Kidney (tissue), 22 donors: ENCODE measurements at places on chromosomes 1 and 21. TPM values are rescaled to one million over a fixed set of nuclear protein-coding genes. Genes with fewer than 3 reads are reported as not detected.

The AQP10 gene
- not detected for total RNA-seq

The TMEM240 gene
- 1.9 TPM for total RNA-seq

The FALEC gene
- not detected for total RNA-seq

The FMN2 gene
- total RNA-seq = 0.06 TPM

The PHC2 gene
- 149 TPM for total RNA-seq

- no peak for DNase-seq
- no peak overlapping the region for H3K4me3 ChIP-seq
- no peaks in the 10 kb centered on the region for H3K27me3 ChIP-seq
- H3K27ac ChIP-seq = no peak overlapping the region
These were observed 56.2 kb downstream of the SLC37A1 start for GRCh38 chr21:42569732-42570301.

DNA sequence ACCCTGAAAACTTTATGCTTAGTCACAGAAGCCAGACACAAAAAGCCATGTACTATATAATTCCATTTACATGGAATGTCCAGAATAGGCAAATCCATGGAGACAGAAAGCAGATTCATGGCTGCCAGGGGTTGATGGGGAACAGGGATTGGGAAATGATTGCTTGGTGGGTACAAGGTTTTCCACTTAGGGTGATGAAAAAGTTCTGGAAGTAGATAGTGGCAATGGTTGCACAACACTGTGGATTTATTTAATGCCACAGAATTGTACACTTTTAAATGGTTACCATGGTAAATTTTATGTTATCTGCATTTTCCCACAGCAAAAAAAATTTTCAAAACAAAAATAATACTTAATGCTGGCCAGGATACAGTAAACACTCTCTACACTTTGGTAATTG, 40.6 kb downstream of the ENAH start:
- H3K27me3 ChIP-seq = no peaks in the 10 kb centered on the region
- H3K27ac ChIP-seq = no peak overlapping the region
- no peak for DNase-seq
- no peaks in the 10 kb centered on the region for H3K36me3 ChIP-seq
- no peak overlapping the region for H3K4me3 ChIP-seq

DNA sequence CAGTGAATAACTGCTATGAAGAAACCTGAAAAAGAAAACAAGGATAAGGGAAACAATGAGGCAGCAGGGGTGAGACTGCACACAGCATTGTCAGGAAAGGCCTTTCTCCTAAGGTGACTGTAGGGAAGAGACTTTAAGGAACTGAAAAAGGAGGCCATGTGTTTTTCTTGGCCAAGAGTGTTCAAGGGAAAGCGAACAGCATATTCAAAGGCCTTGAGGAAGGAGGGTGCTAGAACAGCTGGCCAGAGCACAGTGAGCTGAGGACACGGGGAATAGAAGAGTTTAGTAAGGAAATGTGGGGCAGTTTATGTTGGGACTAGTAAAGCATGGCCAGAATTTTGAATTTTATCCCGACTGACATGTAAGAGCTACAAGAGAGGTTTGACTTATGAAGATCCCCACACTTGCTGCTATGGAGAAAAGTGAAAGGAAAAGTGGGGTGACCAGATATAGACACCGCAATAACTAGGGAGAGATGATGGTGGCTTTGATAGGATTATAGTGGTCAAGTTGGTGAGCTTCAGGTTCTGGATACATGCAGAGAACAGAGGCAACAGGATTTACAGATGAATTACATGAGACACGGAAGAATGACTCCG, 1.4 kb downstream of the RWDD2B start:
- H3K27me3 ChIP-seq = no peaks in the 10 kb centered on the region
- no peak overlapping the region for H3K27ac ChIP-seq
- no peaks in the 10 kb centered on the region for H3K36me3 ChIP-seq
- H3K4me3 ChIP-seq = peak overlapping the region; percentile 97
- DNase-seq = no peak
- no peaks in the 10 kb centered on the region for H3K4me1 ChIP-seq

DNA sequence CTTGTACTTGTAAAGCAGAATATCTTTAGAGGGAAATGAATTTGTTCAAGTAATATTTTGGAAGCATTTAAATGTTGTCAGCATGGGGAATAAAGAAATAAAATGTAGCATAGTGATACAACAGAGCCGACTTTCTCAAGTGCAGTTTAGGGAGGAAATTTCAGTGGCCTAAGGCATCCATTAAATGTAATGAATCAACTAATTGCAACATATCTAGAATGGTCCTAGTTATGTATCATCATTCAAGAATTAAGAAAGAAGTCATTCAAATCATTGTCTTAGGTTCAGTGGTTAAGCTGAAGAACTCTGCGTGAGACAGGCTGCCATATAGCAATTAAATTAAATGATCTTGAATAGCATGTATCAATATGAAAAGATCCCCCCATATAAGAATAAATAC, 360.7 kb downstream of the TBX15 start:
- H3K4me3 ChIP-seq = no peak overlapping the region
- H3K36me3 ChIP-seq = no peaks in the 10 kb centered on the region
- no peak overlapping the region for H3K27ac ChIP-seq
- no peaks in the 10 kb centered on the region for H3K27me3 ChIP-seq

GRCh38 chr1:201180141-201180540, 10.5 kb upstream of the IGFN1 start:
- H3K4me1 ChIP-seq = no peaks in the 10 kb centered on the region
- H3K36me3 ChIP-seq = no peaks in the 10 kb centered on the region
- no peak for DNase-seq
- no peak overlapping the region for H3K27ac ChIP-seq

- no peak for DNase-seq
- H3K27me3 ChIP-seq = no peaks in the 10 kb centered on the region
- no peaks in the 10 kb centered on the region for H3K36me3 ChIP-seq
- no peaks in the 10 kb centered on the region for H3K4me1 ChIP-seq
- no peak overlapping the region for H3K27ac ChIP-seq
These were observed 4.2 kb downstream of the SLC2A5 start for GRCh38 chr1:9065213-9065751.

- DNase-seq = no peak
- H3K4me3 ChIP-seq = no peak overlapping the region
- H3K27ac ChIP-seq = no peak overlapping the region
- no peaks in the 10 kb centered on the region for H3K36me3 ChIP-seq
- no peaks in the 10 kb centered on the region for H3K27me3 ChIP-seq
These were observed 58.9 kb downstream of the DIRAS3 start for GRCh38 chr1:67991546-67991945.

GRCh38 chr1:17033481-17033880, 20.4 kb downstream of the SDHB start:
- H3K27ac ChIP-seq = no peak overlapping the region
- no peak for DNase-seq
- no peak overlapping the region for H3K4me3 ChIP-seq
- H3K4me1 ChIP-seq = no peaks in the 10 kb centered on the region
- peaks cover 23% of the 10 kb centered on the region for H3K36me3 ChIP-seq

GRCh38 chr21:25953196-25953595, 217.4 kb downstream of the APP start:
- peaks cover 13% of the 10 kb centered on the region for H3K36me3 ChIP-seq
- H3K27me3 ChIP-seq = no peaks in the 10 kb centered on the region
- H3K4me1 ChIP-seq = no peaks in the 10 kb centered on the region
- no peak for DNase-seq
- no peak overlapping the region for H3K4me3 ChIP-seq

GRCh38 chr1:243727503-243728203, 122.4 kb downstream of the AKT3 start:
- H3K4me3 ChIP-seq = no peak overlapping the region
- no peaks in the 10 kb centered on the region for H3K36me3 ChIP-seq
- peaks cover 5% of the 10 kb centered on the region for H3K4me1 ChIP-seq
- H3K27me3 ChIP-seq = no peaks in the 10 kb centered on the region
- H3K27ac ChIP-seq = no peak overlapping the region

DNA sequence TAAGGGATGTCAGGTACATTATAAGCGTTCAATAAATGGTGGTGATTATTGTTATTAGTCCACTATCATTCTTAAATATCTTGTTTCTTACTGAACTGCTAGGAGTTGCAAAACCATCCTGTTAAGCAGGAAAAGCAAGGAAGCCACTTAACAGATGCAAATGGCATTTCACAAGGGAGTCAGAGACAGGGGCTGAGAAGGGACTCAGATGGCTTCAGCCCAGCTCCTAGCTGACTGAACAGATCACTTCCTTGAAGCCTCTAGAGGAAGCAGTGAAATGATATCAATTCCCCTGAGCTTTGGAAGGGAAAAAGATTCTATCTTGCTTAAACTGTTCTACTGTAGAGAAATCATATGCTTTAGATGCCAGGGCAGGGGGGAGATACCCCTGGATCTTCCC, 151.5 kb downstream of the ST6GALNAC5 start:
- H3K27me3 ChIP-seq = no peaks in the 10 kb centered on the region
- no peak for DNase-seq
- no peaks in the 10 kb centered on the region for H3K36me3 ChIP-seq
- H3K4me3 ChIP-seq = no peak overlapping the region
- no peaks in the 10 kb centered on the region for H3K4me1 ChIP-seq

DNA sequence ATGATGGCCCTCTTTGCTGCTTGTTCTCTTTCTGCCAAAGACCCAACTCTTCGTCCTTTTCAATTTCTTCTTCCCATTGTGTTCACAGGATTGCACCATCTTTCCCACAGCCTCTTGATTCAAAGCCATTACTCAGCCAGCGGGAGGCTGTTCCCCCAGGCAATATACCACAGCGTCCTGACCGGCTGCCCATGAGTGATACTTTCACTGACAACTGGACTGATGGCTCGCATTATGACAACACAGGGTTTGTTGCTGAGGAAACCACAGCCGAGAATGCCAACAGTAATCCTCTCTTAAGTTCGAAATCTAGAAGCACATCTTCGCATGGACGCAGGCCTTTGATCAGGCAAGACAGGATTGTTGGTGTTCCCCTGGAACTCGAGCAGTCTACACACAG, 167.4 kb downstream of the LRRC40 start:
- no peak overlapping the region for H3K27ac ChIP-seq
- H3K27me3 ChIP-seq = no peaks in the 10 kb centered on the region
- no peaks in the 10 kb centered on the region for H3K36me3 ChIP-seq

GRCh38 chr1:233982827-233983518, 78.5 kb downstream of the SLC35F3 start:
- H3K4me1 ChIP-seq = no peaks in the 10 kb centered on the region
- no peaks in the 10 kb centered on the region for H3K27me3 ChIP-seq
- no peak overlapping the region for H3K27ac ChIP-seq
- no peak for DNase-seq
- H3K36me3 ChIP-seq = no peaks in the 10 kb centered on the region
- H3K4me3 ChIP-seq = no peak overlapping the region
